ENCODE measurements at places on chromosomes 2 and 18. TPM values are rescaled to one million over a fixed set of nuclear protein-coding genes. Genes with fewer than 3 reads are reported as not detected.

ANO7 gene
- total RNA-seq: 0.46 TPM

RFX8 gene
- 1.2 TPM for total RNA-seq

DQX1 gene
- not detected for total RNA-seq

MYO7B gene
- under 0.01 TPM for total RNA-seq

FAM161A gene
- total RNA-seq: 26.5 TPM

FHOD3 gene
- total RNA-seq: 50.5 TPM

KDSR gene
- total RNA-seq: 17.8 TPM
